ENCODE measurements at places on chromosomes 6 and 20.

- no peak for DNase-seq
Observed at GRCh38 chr20:50993876-50994275, 29.0 kb downstream of the KCNG1 start.

DNA sequence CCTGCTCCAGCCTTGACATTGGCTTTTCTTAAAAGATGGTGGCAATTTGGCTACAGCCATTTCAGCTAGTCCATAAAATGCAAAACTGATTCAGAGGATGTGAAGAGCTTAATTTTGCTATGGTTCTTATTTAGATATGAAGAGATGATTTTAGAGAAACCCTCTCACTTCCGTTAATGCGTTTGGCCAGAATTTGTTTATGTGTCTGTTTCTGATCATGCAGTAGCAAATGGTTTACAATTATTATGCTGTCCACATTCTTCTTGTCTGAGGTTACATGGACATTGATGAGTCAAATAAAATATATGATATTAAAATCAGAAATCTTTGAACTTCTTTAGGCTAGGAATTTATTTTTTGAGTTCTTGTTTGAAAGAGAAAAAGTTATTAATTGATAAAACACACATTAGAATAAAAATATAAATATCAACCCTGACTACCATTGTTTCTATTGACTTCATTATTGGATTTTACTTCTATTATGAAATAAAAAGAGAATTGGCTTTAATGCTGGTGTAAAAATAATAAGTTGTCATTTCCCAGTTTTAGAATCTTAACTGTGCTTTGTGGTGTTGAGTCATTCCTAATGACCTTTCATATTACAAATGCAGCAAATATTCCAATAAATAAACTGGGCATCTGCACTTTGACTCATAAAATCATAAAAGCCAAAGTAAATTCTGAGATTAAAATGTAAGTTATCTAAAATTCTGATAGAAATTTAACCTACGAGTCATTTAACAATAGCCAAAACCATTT lies 1286.0 kb upstream of the GJE1 start:
- DNase-seq: no peak

DNA sequence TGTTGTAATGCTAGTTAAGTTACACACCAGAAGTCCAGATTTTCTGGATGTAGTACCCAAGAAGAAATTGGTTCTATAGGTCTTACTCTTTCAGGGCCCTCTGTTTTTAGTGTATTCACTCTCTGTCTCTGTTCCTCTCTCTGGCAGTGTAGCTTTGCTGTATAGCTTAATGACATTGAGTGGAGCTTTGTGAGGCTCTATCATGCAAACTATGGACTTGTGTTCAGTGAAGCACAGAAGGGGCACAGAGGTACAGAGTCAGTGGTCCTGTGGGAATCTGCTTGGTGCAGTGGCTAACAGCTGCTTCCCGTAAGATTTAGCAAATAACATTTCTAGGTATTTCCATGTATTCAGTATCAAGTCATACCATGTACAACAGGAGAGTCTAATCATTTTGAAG lies 26.1 kb downstream of the NKX2-4 start:
- DNase-seq: no peak

DNA sequence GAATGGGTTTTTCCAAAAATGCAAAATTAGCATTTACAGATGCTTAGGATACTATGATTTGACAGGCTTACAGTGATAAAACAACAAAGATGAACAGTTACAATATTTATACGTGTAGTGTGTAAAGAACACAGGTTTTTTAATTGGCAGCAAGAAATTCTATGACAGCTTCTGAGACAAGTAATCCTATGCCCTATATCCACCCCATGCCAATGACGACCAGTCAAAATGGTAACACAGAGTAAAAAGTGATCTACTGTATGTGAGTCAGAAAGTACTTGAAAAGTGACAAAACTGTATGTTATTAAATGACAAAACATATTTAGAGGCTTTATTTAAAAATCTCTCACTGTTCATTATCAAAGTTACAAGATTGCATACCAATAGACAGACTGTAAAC lies 99.5 kb downstream of the PRDM1 start:
- DNase-seq: no peak

DNA sequence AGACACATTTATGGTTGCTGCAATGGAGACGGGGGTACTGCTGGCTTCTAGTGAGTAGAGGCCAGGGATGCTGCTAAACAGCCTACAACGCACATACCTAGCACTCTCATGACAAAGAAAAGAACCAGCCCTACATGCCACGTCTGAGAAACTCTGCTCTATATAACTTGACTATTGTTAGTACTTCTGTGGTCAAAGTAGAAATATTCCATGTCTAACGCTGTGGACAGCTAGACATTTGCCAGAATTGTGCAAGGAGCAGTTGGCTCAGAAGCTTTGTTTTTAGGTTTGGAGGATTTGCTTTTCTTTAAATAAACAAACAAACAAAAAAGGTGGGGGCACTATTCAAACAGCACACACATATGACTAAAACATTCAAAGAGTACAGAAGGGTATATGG lies 20.5 kb downstream of the UBE2V1 start:
- no peak for DNase-seq

DNA sequence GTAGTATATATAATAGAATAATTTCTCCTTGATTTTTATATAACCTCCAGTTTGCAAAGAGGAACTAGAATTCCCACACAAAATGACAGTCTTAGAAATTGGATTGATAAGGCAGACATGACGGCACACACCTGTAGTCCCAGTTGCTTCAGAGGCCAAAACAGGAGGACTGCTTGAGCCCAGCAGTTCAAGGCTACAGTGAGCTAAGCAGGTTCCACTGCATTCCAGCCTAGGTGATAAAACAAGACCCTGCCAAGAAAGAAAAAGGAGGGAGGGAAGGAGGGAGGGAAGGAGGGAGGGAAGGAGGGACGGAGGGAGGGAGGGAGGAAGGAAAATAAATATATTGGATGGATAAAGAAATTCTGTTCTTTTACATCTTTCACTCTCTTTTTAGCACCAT lies 77.6 kb upstream of the SASH1 start:
- DNase-seq: no peak

- DNase-seq: no peak
Observed at GRCh38 chr6:96649926-96650325, 87.0 kb downstream of the FHL5 start.

GRCh38 chr6:32045811-32046449 lies 7.7 kb downstream of the CYP21A2 start:
- no peak for DNase-seq

DNA sequence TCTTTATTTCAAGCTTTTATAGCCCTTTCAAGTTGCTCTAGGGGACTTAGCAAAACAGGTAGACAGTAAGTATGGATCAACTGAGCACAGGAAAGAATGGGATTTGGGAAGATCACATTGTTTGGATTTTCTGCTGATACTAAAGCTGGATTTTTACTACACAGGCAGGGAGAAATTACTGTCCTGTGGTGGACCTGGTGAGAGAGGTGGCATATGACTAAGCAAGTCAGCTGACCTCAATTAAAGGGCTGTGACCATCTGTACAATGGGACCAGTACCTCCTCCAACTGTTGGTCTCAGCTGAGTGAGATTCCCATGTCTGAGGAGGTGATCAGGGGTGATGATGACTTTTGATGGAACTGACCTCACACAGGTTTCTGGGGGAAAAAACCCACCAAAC lies 28.0 kb downstream of the RREB1 start:
- DNase-seq: no peak

- DNase-seq: no peak
Observed at GRCh38 chr6:124028117-124028516, 224.5 kb downstream of the NKAIN2 start.

DNA sequence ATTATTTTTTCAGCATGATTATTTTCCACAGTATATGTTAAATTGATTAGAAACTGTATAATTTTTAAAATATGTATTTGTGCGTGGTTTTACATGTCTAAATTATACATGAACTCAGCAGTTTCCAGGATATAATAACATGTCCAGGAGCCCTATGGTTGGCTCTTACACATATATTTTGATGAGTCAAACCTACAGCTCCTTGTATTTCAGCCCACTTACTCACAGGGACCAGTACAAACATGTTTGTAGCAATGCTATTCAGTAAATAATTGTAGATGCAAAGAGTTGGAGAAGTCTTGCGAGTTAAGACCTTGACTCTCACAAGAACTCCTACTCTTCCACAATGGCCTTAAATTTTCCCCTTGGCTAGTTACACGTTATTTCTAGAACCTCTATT lies 107.2 kb upstream of the SASH1 start:
- no peak for DNase-seq

DNA sequence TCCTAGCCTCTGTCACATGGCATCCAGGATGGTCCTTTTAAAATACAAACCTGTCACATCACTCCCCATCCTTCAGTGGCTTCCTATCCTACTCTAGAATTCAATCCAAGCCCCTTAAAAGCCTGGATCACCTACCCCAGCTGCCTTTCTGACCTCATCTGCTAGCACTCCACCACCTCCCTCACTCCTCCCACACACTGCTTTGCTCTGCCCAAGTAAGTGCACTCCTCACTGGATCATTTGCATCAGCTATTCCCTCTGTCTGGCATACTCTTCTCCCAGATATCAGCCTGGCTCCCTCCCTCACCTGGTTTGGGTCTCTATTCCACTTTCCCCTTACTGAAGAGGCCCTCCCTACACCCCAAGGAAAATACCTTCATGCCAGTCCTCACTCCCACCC lies 10.5 kb downstream of the C6orf136 start:
- DNase-seq: no peak

GRCh38 chr6:157879873-157880254 lies 56.8 kb downstream of the SNX9 start:
- DNase-seq: no peak

DNA sequence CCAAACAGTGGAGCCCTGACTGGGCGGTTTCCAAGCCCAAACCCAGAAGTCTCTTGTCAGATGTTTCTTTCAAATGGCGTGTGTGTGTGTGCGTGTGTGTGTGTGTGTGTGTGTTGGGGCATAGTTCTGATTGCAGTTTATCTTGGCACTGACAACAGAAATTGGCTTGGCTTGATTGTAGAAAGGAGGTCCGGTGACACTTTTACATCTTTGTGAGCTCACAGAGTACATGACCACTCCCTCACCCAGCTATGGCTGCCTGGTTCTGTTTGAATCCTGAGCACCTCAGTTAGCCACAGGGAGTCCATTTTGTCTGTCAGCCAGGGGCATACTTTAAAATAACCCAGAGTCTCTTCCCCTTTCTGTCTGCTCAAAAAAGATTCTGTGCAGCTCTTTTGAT lies 276.3 kb downstream of the CD83 start:
- no peak for DNase-seq

- DNase-seq: peak; percentile 15
Observed at GRCh38 chr6:133553652-133554051, 312.5 kb downstream of the EYA4 start.

DNA sequence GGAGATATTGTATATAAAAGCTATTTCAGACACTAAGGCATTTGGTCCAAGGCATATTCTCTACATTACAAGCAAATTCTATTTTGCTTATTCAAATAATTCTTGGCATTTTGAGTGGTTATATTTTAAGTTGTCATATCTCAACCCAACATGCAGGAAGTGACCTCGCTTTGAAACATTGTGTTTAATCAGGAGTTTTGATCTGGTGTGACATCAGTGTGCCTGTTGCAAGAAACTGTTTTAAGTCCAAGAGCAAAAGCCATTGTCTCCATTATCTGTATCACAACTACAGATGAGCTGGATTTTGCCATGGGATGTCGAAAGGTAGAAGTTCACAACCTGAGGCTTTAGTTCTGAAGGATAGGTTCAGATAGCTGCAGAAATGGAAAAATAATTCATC lies 509.9 kb upstream of the ID4 start:
- no peak for DNase-seq

GRCh38 chr20:20266552-20266951 lies 101.4 kb upstream of the INSM1 start:
- DNase-seq: no peak

DNA sequence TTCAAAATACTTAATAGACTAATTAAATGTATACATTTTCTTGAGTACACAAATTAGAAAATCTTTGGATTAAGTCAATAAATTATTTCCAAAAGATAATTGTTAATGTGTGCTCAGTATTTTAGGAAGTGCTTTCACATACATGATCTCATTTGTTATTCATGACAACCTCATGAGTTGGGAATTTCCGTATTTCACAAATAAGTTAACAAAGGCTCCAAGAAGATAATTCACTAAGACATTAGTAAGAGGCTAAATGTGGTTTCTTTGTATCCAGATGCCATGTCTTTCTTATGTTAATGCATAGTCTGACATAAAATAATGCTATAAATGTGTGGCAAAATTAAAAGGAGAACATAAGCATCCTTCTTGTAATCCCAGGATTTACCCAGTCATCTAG lies 79.5 kb upstream of the TCF21 start:
- DNase-seq: no peak

GRCh38 chr6:81237226-81237625 lies 515.3 kb downstream of the TENT5A start:
- DNase-seq: no peak

DNA sequence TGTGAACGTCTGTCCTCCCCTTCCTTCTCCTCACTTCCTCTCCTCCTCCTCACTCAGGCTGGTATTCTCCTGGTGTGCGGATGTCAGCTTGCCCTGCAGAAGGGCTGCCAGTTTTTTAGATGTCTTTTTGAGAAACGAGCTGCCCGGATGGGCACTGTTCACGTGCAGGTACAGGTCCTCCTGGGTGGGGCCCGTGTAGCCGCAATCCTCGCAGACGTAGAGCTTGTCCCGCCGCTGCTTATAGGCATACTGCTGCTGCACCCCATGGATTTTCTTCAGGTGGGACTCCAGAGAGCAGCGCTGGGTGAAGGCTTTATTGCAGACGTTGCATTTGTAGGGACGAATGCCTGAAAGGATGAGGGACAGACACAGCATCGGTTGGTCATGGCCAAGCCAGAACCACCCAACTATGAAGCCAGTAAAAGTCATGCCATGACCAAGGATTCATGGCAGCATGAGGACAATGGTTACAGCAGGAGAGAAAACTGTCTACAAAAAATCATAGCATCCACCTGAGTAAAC lies 33.0 kb downstream of the OVOL2 start:
- DNase-seq: no peak

DNA sequence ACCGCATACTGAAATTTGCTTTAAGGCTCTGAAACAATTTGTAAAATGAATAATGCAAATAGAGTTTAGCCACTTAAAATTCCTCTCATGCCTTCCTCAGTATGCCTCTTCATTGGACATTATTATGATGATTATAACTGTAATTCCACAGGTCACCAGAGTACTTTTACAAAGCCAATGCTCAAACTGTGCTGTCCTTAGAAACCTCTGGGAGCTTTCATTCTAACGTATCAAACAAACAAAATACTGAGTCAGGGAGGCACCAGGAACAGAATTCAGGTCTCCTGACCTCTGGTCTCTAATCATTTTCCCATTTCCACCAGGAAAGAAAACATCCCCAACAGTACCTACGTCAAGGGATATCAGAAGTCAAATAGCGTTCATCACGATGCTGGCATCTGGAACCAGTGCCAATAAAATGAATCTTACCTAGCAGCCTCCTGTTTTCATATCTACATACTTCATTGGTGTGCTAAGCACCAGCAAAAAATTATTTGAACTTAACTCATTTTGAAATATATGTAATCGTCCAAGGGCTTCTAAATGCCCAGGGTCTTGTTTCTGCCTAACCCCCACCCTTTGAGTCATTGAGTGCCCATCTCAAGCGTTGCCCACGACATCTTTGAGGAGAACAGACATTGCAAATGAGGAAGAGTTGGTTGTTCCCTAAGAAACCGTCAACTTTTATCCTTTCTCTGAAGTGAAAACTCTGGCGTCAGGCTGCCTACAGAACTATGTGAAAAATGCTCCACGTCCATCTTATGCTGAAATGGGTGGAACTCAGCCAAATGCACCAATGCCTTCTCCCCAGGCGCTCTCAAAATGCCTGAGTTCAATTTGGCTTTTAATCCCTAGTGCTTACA lies 37.9 kb downstream of the NEDD9 start:
- DNase-seq: no peak

All from T-helper 1 cell (primary cell).